ENCODE measurements at places on chromosomes 4 and X.

- DNase-seq, result no peak
Observed at GRCh38 chrX:119539872-119540271, 25.3 kb downstream of the STEEP1 start.

DNA sequence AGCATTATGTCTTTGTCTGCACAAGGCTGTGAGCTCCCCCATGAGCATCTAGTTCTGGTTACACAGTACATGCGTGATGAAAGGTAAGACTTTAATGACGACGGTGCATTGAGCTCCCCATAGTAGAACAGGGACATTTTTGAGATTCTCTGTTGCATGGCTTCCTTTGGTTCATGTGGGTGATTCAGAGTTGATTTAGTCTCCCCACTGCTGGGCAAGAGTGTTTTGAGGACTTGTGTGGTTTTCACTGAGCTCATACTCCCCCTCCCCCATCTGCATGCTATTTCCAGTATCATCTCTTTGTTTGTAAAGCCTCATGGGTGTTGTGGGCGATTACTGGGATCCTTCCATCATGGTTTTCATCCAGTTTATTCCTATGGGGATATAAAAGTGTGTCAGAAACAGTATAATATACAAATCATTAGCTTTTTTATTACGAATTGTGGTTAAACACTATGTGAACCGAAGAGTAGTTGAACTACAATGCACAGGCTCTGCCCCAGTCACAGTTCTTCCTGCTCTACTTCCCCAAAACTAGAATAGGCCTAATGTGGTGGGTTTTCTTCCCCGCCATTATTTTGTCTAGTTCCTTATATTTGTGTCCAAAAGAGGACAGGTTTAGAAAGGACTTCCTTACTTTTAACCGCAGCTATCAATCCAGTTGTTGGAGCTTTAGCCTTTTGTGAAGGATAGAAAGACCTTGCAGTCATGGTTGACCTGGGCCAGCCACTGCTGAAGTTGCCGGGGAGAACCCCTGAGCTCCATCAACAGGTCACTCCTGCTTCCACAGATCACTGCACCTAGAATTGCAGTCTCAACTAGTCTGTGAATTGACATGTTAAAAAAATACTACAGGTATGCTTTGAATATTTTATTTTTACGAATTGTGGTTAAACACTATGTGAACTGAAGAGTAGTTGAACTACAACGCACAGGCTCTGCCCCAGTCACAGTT is 30.4 kb downstream of the KIT start:
- no peak for DNase-seq

GRCh38 chr4:168803732-168804131 is 206.3 kb downstream of the CBR4 start:
- DNase-seq, result no peak

DNA sequence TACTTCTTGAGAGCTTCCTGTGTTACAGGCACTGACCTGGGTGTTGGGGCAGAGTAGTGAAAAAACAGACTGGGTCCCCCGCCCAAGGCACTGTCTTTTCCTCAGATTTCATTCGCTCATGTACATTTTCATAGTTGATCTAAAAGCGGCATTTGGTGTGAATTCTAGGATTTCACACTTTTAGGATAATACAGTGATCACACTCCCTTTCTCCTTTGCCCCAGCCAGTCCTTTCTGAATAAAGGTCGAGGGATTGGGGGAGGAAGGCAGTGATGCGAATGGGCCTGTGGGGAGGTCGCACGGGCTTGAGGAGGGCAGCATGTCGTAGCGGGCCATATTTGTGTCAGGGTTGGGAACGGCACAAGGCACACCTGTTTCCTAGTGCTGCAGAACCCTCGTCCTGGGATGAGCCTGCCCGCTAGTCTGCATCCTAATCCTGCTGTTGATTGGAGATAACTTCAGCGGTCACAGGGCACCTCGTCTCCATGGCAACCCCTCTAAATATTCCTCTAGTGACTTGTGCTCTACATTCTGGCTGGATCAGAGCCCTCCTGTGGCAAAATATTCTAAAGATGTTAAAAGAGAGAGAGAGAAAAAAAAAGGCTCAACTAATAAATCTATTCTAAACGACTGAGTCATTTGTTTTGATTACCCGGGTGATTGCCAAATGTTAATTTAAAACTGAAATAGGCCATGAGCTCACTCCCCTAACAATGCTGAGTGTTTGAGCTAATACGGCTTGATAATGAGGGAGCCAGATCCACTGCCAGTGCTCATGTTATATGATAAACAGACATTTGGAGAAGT is 21.8 kb downstream of the FHL1 start:
- DNase-seq, result no peak

DNA sequence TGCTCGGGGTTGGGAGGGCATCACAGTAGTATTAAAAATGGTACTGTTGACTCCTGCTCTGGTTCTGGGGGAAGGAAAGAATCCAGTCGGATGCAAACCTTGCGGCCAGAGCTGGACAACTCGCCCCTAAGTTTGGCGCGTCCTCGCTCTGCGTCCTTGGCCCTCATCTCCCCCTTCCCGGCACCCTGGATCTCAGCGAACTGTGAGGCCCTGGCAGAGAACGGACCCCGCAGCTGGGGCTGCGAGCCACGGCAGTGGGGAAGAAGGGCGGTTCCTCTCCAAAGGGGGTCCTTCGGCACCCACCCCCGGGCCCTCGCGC is 14.0 kb downstream of the ARHGEF6 start:
- no peak for DNase-seq

DNA sequence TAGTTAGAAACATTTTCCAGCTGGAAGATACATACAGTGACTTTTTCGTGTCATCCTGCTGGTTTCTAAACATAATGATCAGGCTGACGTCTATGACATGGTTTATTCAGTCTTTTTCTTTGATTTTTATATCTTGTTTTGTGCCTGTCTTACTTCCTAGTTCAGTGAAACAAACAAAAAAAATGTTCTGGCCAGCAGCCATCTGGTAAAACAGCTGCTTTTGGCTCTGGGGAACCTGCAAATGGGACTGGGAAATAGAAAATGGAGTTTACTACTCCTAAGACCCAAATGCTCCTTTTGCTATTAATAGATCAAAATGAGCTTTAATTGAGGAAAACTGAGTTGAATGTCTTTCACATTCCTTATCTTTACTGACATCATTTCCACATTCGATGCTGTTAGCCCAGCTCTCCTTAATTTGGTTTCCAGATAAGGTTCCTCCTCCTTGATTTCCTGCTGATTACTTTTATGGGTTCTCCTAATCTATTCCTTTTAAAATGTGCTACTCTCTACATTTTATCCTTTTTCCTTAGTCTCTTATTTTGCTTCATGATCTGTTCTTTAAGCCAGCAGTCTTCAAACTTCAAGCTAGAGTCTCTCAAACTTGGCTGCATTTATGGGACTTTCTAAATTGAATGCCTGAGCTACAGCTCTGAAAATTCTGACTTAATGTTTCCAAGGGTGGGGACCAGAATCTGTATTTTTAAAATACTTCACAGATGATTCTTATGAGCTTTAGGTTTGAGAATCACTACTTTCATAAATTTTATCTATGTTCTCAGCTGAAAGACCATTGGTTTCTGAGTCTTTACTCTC is 499.5 kb downstream of the ANKRD50 start:
- no peak for DNase-seq

DNA sequence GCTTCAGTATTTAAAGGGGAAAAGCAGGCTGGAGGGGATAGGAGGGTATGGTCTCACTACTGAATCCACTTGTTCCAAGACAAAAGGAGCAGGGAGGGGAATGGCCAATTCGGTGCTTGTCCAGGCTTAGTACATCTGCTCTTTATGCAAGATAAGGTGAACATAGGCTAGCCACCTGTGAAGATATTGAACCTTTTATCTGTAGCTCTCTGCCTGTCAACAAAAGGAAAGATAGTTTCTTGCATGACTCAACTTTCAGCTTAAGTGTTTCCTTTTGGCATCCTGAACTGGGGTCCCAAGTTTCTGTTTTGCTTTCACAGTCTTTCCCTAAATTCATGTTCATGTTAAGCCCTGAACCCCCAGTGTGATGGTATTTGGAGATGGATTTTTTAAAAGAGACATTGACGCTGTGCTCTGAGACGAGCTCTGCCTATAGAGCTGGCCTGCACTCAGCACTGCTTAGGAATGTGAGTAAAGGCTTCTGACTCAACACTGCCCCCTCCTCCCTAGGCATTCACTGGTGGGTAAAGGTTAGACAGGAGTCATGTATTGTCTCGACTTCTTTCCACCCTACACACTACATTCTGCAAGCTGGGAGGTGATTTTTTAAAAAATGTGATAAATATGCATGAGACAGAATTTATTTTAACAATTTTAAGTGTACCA is 28.2 kb downstream of the FAM149A start:
- no peak for DNase-seq

DNA sequence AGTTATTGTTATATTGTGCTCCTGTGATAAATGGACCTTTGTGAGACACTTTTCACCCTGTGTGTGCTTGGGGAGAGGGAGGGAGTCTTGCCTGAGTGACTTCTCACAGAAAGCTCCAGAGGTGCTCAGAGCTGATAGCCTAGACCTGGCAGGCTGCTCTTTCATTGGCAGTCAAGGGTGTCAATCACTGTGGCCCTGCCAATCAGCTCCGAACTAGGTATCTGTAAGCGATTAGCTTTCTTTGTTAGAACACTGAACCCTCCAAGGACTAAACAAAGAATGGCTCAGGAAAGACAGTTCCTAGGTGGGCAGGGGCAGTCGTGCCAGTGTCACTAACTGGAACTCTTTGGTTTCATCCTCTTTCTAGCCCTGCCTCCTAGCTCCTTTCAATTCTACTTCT is 2.7 kb upstream of the NALF2 start:
- no peak for DNase-seq

- no peak for DNase-seq
Observed at GRCh38 chr4:56156141-56156540, 207.4 kb downstream of the CEP135 start.

- DNase-seq, result no peak
Observed at GRCh38 chr4:22848332-22848731, 155.6 kb downstream of the GBA3 start.

- no peak for DNase-seq
Observed at GRCh38 chr4:157075401-157075800, 549 bp upstream of the GLRB start.

GRCh38 chr4:90057091-90057490 is 70.1 kb upstream of the CCSER1 start:
- DNase-seq, result no peak

DNA sequence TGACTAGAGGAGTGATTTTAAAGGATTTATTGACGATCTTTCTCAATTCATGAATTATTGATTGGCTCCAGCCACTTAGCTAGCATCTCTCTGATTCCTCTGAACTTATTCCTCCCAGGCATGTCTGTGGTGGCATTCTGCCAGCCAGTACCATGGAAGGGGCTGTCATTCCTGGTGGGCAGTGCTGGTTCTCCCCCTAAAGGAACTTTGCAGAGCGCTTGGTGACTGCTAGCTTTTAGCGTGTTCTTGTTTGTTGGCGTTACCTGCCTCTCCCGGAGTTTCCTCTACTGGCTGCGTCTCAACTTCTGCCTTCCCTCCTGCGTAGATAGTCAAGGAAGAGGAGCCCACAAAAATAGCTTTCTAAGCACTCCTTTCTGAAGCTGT is 19.3 kb downstream of the SRD5A3 start:
- no peak for DNase-seq

DNA sequence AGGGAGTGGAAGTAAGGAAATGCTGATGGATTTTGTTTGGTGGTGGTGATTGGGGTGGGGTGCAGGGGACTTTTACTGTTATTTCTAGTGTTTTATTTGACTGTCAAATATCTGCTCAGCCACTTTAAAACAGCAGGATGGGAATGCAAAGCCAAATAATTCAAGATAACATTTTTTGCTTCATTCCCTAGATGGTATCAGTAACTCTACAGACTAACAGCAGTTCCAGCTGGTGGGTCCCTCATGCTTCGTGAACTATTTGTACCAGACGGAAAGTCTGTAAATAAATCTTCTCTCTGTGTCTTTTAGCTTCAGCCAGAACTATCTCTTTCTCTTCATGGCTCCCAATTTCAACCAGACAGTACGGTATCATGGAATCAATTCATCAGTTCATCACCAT is 27.5 kb downstream of the GPR143 start:
- DNase-seq, result no peak

DNA sequence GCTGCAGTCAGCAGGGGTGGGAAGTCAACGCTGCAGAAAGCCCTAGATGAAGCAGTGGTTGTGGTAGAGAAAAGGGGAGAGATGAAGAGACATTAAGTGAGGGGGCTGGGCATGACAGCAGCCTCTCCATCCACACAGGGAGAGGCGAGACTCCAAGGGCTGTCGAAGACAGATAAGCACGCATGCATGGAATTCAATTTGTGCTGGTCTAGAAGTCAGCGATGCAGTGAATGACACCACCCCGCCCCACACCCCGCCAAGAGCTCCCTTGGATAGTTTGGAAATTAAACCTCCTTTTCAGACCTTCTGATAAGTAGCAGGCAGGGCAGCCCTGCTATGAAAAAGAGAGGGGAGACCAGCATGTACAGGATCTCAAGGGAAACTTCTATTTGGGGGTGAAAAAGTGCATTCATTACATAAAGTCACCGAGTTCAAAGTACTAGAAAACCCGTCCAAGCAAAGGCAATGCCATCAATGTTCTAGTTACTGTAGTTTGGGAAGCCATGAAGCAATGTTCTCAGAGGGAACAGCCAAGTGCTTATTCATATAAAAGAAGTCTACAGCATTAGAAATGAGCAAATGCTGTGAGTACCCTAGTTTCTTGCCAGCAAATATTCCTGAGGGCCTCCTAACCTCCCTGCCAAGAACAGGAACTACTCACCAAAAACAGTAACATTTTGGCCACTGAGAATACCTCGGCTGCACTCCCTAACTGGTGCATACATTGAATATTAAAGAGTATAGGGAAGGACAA is 152.3 kb upstream of the ANXA10 start:
- DNase-seq, result no peak

DNA sequence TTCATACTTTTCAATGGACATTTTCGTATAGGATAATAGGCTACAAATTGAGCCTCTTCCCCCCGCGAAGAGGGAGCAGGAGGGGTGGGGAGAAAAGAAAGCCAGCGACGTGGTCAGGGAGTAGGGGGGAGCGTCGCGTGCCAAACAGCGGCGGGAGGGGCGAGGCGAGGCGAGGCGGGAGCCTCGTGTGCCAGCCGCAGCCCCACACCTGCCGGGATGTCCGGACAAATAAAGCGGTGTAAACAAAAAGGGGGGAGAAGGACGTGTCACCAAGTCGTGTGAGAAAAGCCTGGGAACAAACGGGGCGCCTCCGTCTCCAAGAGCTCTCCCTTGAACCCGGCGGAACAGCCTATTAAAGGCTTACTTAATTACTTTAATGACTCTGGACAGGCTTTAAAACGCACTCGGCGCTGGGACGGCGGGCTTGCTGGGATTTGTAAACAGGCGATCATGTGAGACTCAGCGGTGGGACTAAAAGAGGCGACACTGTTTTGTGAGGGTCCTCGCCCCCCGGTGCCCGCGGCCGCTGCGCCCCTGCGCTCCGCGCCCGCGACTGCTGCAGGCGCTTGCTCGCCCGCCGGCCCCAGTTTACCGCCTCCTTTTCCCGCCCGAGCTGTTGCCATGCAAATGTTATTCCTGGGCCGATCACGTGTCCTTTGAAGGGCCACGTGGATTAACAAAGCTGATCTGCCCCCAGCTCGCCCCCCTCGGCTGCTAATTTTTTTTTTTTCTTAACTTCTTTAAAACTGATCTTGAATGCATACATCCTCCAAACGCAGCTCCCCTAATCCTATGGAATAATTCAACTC is at the start of gene HELT:
HELT (plus strand) TSS at position 527 of the 809 bp plus-strand sequence. CDS start 439 bp downstream, outside the sequence.
- no peak for DNase-seq

GRCh38 chr4:17718471-17718870 is 63.0 kb downstream of the FAM184B start:
- no peak for DNase-seq

- DNase-seq, result no peak
Observed at GRCh38 chr4:27835851-27836250, 975.2 kb downstream of the STIM2 start.
